GM23248 (cell line): ENCODE measurements at places on chromosomes 11 and 22. TPM values are rescaled to one million over a fixed set of nuclear protein-coding genes. Genes with fewer than 3 reads are reported as not detected.

The APOL5 gene
- not detected in 2 replicates for polyA plus RNA-seq

The IL10RA gene
- not detected in 2 replicates for polyA plus RNA-seq

The TRIM49B gene
- not detected in 2 replicates for polyA plus RNA-seq

The SAA4 gene
- not detected in 2 replicates for polyA plus RNA-seq

The LDHAL6A gene
- polyA plus RNA-seq = 0.09 TPM in 1 of 2 replicates, not detected in the other

DNA sequence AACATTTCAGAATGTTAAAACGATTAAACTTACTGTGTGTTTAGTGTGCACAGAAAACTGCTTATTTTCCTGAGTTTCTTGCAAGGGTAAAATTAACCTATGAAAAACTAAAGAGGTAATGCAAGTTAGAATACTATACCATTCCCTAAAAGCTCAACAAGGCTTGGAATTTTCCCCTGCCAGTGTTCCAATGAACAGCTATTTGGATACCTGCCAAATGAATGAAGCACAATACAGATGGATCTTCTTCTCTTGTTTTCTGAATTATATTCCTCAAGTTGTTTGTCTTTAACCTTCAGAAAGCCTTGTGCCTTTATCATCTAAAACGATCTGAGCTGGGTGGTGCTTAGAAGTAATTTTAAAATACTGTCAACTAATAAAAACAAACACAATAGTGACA, 204.5 kb downstream of the LRRC4C start:
- no peak overlapping the region for H3K27ac ChIP-seq
- no peak for DNase-seq
- H3K27me3 ChIP-seq = no peaks in the 10 kb centered on the region
- H3K4me3 ChIP-seq = no peak overlapping the region
- no peaks in the 10 kb centered on the region for H3K4me1 ChIP-seq

GRCh38 chr11:65532388-65533064, 7.6 kb downstream of the SCYL1 start:
- no peaks in the 10 kb centered on the region for H3K27me3 ChIP-seq
- no peak overlapping the region for H3K4me3 ChIP-seq
- H3K27ac ChIP-seq = no peak overlapping the region
- peaks cover 35% of the 10 kb centered on the region for H3K36me3 ChIP-seq
- DNase-seq = no peak

DNA sequence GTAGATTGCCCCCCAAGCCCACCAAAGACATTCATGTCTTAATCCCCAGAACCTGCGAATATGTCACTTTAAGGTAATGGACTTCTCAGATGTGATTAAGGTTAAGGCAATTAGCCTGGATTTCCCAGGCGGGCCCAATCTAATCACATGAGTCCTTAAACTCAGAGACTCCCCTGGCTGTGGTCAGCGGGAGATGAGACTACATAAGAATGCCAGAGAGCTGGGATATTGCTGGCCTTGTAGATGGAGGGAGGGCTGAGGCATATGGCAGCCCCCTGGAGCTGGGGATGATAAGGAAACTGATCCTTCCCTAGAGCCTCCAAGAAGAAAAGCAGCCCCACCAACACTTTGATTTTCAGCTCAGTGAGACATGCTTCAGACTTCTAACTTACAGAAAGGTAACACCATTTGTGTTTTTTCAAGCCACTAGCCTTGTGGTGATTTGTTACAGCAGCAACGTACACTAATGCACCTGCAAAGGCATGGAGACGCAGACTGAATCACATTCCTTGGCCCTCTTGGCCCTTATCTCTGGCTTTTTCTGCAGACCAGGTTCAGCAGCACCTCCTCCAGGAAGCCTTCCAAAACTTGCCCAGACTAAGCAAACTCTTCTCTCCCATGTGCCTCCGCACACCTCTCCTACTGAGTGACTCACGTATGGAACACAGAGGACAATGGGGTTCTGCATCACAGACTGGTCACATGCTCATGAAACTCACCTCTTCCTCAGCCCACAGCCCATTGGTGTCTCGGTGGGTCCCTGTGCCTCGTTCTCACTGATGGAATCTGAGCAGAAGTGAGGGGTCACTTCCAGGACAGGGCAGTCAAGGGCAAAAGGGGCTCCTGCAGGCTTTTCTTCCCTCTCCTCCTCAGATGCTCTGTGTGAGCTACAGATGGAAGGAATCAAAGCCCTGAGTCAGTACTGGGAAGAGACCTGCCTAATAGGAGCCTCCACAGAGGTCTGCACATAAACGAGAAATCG, 86.3 kb upstream of the HMGXB4 start:
- no peak overlapping the region for H3K4me3 ChIP-seq
- no peaks in the 10 kb centered on the region for H3K4me1 ChIP-seq
- no peaks in the 10 kb centered on the region for H3K27me3 ChIP-seq

- H3K4me1 ChIP-seq = no peaks in the 10 kb centered on the region
- no peak overlapping the region for H3K27ac ChIP-seq
- no peaks in the 10 kb centered on the region for H3K27me3 ChIP-seq
- no peak for DNase-seq
- H3K4me3 ChIP-seq = no peak overlapping the region
Measured at GRCh38 chr22:48704335-48704734, 1123.3 kb downstream of the BRD1 start.

- H3K27me3 ChIP-seq = no peaks in the 10 kb centered on the region
- peaks cover 19% of the 10 kb centered on the region for H3K4me1 ChIP-seq
Measured at GRCh38 chr22:46758121-46758520, 4.3 kb upstream of the TBC1D22A start.

GRCh38 chr11:128405714-128406662, 181.4 kb downstream of the ETS1 start:
- DNase-seq = peak; percentile 53
- H3K4me1 ChIP-seq = peaks cover 49% of the 10 kb centered on the region
- 0 out of 2 replicates have a peak overlapping the region, but pooled peaks have one; percentile 10 for H3K4me3 ChIP-seq
- H3K36me3 ChIP-seq = no peaks in the 10 kb centered on the region
- no peaks in the 10 kb centered on the region for H3K27me3 ChIP-seq

- no peaks in the 10 kb centered on the region for H3K27me3 ChIP-seq
- no peak overlapping the region for H3K4me3 ChIP-seq
- DNase-seq = peak; percentile 63
- peaks cover 34% of the 10 kb centered on the region for H3K36me3 ChIP-seq
Measured at GRCh38 chr22:39514373-39514973, 5.9 kb upstream of the ATF4 start.

DNA sequence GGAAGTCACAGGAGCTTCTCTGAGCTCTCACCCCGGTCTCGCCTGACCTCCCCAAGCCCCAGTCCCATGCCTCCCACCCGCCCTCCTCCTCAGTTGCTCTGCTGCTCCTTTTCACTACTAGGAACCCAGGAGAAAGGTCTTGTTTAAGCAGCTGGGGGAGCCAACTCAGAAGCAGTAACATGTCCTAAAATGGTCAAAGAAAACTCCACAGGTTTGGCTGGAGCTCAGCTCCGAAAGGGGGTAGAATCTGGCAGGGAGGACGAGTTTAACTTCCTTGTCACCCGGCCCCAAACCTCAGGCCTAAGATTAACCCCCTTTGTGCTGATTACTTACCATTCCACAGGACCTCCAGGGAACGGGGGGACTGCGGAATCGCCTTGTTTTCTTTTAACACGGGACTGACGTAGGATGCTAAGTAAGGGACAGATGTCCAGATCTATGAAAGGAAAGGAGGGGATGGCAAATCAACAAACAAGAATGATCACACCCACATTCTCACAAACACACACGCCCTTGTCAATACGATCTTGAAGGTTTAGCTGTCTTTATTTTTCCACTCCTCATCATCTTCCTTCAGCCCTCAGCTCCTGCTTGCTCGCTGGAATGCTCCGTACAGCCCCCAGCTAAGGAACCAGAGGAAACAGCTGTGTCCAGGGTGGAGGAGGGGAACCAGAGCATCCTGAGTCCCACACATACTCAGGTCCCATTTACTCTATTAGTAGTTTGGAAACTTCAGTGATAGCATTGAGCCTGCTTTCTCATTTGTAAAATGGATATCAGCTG, 13.5 kb downstream of the PCSK7 start:
- no peaks in the 10 kb centered on the region for H3K27me3 ChIP-seq
- no peak for DNase-seq
- no peak overlapping the region for H3K4me3 ChIP-seq
- H3K4me1 ChIP-seq = 0 out of 2 replicates have a peak, but pooled peaks cover 6% of the 10 kb centered on the region
- no peak overlapping the region for H3K27ac ChIP-seq

GRCh38 chr22:30884211-30885000, 84.2 kb downstream of the MORC2 start:
- H3K27ac ChIP-seq = no peak overlapping the region
- no peaks in the 10 kb centered on the region for H3K36me3 ChIP-seq
- DNase-seq = no peak
- no peak overlapping the region for H3K4me3 ChIP-seq
- no peaks in the 10 kb centered on the region for H3K4me1 ChIP-seq

- no peak overlapping the region for H3K27ac ChIP-seq
- H3K4me3 ChIP-seq = no peak overlapping the region
- no peaks in the 10 kb centered on the region for H3K36me3 ChIP-seq
- no peak for DNase-seq
Measured at GRCh38 chr11:87628957-87629356, 546.3 kb downstream of the RAB38 start.

DNA sequence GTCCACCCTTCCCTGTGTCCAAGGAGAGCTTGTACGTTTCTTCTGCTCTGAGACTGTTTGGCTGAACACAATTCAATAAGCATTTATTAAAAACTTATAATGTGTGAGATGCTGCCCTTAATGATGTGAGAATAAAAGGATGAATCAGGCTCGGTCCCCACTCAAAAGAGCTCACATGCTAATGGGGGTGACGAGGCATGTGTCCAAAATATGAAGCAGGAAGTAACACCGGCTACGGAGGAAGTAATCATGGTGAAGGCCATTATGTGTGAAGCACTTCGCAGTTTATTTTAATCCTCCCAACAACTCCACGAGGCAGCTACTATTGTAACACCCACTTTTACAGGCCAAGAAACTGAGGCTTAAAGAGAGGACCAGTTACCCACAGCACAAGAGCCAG, 3.4 kb upstream of the RASD2 start:
- H3K27me3 ChIP-seq = no peaks in the 10 kb centered on the region
- H3K4me1 ChIP-seq = peaks cover 12% of the 10 kb centered on the region; the same call in 1 of the 2 replicates
- H3K36me3 ChIP-seq = no peaks in the 10 kb centered on the region
- H3K4me3 ChIP-seq = no peak overlapping the region
- no peak for DNase-seq

DNA sequence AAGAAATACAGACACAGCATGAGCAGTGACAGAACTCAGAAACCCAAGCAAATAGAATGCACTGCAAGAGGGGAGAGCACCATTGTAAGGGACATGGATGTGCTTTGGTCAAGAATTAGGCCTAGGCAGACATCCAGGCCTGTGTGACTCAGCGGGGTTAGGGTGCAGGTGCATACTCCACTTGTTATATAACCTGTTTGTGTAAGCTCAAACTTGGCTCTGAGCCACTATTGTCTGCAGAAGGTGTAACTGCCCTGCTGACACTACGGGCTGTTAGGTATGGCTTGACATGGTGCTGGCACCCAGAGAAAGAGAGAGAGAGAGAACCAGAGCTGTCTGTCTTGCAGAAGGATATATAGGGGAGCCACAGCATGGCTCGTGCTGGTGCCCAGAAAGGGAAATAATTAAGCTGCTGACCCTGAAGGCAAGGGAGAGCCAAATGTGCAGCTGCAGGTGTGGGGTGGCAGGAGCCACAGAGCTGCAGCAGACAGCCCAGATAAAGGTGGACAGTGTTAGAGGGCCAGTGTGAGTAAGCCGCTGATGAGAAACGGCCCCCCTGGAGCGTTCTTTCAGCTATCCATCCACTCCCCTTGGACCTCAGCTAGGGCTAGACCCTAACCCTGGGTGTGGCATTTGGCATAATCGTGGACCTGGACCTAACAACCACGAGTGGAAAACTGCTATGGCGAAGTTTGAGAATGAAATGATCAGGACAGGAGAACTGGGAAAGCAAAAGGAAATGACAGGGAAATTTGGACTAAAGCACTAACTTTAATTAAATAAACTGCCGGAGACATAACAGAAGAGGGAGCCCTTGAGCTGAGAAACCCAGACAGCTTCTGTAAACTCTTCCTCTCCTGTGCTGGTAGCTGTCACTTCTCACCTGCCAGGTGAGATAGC, 253.0 kb upstream of the CCDC179 start:
- H3K27ac ChIP-seq = no peak overlapping the region
- 0 out of 2 replicates have a peak, but pooled peaks cover 20% of the 10 kb centered on the region for H3K27me3 ChIP-seq
- peak; percentile 64 for DNase-seq
- H3K36me3 ChIP-seq = no peaks in the 10 kb centered on the region
- H3K4me1 ChIP-seq = no peaks in the 10 kb centered on the region

DNA sequence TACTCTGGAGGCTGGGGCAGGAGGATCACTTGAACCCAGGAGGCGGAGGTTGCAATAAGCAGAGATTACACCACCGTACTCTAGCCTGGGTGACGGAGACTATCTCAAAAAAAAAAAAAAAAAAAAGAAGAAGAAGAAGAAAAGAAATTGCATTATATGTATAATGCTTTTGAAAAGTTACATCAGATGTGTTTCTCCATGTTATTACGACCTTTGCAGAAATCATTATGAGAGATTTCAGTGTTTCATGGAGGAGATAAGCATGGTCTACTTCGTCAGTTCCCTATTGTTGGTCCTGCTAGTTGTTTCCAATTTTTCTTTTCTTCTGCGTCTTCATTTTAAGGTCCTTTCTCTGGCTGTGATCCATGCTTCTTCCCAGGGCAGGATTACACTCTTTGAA, 3.0 kb downstream of the MIAT start:
- peaks cover 16% of the 10 kb centered on the region; the same call in 1 of the 2 replicates for H3K4me1 ChIP-seq
- H3K36me3 ChIP-seq = no peaks in the 10 kb centered on the region
- no peak overlapping the region for H3K27ac ChIP-seq
- DNase-seq = no peak
- H3K4me3 ChIP-seq = no peak overlapping the region

DNA sequence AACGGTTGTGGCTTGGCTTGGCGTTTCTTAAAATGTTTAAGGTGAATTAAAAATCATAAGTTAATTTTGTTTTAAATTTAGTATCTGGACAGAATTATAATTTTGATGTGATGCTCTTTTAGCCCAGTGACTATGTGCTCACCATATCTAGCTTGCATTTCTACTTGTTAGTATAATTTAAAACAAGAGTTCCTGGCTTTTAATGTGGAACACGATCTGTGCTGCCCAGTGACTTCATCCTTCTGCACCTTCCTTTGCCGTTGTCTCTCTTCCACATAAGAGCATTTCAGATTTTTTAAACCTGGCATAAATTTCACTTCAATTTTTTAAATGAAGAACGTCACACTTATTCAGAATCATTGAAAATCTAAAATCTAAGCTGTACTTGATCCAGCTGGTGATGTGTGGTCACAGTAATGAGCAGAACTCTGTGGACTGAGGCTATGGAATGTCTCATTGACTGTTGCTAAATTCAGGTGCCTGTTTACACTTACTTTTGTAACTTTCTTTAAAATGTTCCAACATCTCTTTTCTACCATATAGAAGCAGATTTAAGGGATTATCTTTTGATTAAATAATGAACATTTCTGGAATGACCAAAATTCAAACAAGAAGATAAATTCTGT, 75.4 kb upstream of the ADSL start:
- H3K4me3 ChIP-seq = no peak overlapping the region
- H3K27ac ChIP-seq = no peak overlapping the region
- peaks cover 12% of the 10 kb centered on the region; the same call in 1 of the 2 replicates for H3K4me1 ChIP-seq
- peak; percentile 15 for DNase-seq
